ENCODE measurements at places on chromosomes 4 and X. TPM values are rescaled to one million over a fixed set of nuclear protein-coding genes. Genes with fewer than 3 reads are reported as not detected.

Gene KCND1
- 6.0 TPM for total RNA-seq

DNA sequence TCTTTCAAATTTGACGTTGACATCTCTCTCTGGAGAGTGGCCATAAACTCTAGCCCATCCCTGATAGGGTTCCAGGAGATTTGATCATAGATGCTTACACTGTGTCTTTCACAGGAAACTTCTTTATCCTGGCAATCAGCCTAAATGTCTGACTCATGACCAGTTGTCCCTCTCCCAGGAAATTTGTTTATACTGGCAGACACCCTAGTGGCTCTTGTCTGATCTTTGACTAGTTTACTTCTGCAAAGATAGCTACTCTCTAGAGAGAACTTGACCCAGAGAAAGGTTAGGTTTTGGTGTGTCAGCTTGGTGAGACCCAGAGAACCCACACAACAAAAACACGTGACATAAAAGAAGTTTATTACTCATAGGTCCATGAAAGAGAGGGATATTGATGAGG is 509.8 kb downstream of the CENPC start:
- DNase-seq: no peak

GRCh38 chrX:111309083-111309482 is 38.8 kb upstream of the CAPN6 start:
- DNase-seq: no peak

Gene DMP1
- 0.13 TPM for total RNA-seq

Gene DCX
- 0.26 TPM for total RNA-seq

Gene SERTM2
- 0.92 TPM for total RNA-seq

- no peak for DNase-seq
These were observed 5.3 kb upstream of the KIAA1210 start for GRCh38 chrX:119132961-119133360.

Gene NEXMIF
- 0.31 TPM for total RNA-seq

DNA sequence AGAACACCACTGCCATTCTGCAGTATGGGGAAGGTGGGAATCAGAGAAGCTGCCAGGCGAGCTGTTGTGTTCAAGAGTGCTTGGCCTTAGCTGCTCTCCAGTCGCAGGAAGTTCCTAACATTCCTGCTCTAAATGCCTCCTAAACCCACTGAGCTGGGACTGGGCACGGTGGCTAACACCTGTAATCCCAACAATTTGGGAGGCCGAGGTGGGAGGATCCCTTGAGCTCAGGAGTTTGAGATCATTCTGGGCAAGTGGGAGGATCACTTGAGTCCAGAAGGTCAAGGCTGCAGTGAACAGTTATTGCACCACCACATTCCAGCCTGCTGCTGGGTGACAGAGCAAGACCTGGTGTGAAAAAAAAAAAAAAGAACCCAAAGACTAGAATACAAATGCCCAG is 690.3 kb upstream of the FAM241A start:
- no peak for DNase-seq

- DNase-seq: no peak
These were observed 31.2 kb upstream of the MCF2 start for GRCh38 chrX:139739138-139739537.

DNA sequence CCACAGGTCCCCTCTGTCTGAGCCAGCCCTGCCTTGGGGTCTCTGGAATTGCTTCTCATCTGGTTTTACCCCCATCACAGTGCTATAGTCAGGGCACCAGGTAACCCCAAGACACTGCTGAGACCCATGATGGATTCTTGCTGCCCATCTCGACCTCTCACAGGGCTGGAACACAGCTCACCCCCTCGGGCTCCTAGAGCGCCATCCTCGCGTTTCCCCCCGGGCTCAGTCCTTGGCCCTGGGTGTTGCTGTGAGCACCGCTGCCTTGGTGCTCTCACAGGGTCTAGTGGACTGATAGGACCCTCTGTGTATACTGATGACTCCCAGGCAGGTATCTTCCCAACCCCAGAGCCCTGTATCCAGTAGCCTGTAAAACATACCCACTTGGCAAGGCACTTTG is 8.8 kb downstream of the MAEA start:
- no peak for DNase-seq

DNA sequence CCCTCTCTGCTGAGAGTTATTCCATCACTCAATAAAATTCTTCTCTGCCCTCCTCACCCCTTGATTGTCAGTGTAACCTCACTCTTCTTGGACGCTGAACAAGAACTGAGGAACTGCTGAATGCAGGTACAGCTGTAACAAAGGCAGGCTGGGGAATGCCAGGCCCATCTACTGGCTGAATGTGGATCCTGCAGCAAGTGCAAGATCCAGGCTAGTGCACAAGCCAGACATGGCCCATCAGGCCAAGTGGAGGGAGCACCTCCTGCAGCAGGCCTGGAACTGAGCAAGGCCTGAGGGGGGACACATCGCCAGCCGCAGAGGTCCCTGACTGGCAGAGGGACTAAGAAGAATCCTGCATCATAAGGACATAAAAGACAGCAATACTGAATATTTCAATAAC is 411.8 kb upstream of the PCDH10 start:
- no peak for DNase-seq

Gene PLAC1
- 0.72 TPM for total RNA-seq

- DNase-seq: no peak
These were observed 60.5 kb downstream of the TMA16 start for GRCh38 chr4:163554870-163555465.

Gene KDR
- total RNA-seq: 924 TPM

Gene VAMP7
- 29.1 TPM for total RNA-seq
